ENCODE measurements at places on chromosomes 3 and 15.

DNA sequence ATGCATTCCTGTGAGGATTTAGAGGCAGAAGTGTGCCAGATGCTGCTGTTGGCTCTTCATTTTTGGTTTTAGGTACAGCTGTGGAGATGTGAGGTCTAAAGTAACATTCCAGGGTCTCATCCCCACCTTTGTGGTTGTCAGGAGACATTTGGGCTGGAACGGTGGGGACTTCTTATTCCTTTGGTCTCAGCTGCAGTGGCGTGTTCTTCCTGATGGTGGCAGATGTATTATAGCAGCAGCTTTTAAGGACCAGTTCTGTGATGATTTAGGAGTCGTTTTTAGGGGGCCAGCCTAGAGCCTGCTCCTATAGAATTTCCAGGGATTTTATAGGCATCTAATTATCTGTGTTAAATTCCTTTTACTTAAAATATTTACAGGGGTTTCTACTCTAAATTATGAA lies 221.0 kb upstream of the EOMES start:
- no peak for DNase-seq

DNA sequence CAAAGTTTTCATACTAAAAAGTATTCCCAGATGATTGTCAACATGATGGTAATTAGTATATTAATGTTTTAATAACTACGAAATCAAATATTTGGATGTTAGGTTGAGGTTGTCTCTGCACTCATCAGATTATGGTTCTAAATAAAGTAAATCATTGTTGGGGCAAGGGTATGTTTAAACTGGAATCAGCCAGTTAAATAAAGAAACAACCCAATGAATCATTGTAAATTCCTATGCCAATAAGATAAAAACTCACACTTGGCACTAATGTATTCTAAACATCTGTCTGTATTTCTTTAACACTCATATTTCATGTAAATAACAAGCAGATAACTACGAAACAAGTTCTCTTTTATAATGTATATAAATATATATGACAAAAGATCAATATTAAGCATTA lies 92.7 kb downstream of the PEAK1 start:
- DNase-seq = no peak

- DNase-seq = no peak
These were observed 134.4 kb upstream of the DAZL start for GRCh38 chr3:16739541-16740105.

DNA sequence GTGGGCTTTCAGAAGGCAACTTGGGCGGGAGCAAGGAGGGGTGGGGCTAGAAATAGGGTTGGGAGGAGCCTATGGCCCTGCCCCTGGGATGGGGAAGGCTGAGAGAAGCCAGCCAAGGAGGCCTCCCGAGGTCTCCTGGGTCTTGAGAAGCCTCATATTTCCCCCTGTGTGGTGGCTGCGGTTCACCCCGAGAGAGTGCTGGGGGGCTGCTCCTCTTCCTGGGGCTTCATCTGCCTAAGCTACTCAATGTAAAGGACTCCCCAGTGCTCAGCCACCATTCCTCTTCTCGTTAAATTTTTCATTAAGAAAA lies 174.3 kb downstream of the SMAD6 start:
- no peak for DNase-seq
